Ovary (tissue), 10 donors: ENCODE measurements at places on chromosomes 5 and 9.

DNA sequence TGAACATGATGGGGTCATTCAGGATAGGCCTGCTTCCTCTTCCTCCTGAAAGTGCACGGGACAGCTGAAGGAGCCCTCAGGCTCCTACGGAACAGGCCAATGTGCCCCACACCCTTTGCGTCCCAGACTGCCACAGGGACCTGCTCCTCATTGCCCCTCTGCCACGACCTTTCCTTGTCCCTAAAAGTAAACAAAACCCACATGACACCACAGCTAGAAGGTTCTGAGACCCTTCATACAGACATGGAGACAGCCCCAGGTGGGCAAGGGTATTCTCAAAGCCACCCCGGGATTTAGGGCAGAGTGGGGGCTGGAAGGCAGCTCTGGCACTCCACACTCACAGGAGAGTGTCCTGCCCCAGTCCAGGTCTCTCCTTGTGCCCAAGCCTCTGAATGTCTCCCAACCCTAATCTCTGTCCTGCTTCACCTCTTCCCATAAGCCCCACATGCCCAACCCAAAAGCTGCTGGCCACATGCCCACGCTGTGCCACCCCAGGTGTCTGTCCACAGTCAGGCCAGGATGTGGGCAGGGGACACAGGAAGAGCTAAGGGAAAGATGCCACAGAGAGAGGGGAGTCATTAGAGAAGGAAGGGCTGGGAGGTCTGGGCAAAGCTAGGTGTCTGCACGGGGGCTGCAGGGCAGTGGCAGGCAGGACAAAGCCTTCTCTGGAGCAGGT is 800 bp downstream of the AMBP start:
- DNase-seq, result no peak

DNA sequence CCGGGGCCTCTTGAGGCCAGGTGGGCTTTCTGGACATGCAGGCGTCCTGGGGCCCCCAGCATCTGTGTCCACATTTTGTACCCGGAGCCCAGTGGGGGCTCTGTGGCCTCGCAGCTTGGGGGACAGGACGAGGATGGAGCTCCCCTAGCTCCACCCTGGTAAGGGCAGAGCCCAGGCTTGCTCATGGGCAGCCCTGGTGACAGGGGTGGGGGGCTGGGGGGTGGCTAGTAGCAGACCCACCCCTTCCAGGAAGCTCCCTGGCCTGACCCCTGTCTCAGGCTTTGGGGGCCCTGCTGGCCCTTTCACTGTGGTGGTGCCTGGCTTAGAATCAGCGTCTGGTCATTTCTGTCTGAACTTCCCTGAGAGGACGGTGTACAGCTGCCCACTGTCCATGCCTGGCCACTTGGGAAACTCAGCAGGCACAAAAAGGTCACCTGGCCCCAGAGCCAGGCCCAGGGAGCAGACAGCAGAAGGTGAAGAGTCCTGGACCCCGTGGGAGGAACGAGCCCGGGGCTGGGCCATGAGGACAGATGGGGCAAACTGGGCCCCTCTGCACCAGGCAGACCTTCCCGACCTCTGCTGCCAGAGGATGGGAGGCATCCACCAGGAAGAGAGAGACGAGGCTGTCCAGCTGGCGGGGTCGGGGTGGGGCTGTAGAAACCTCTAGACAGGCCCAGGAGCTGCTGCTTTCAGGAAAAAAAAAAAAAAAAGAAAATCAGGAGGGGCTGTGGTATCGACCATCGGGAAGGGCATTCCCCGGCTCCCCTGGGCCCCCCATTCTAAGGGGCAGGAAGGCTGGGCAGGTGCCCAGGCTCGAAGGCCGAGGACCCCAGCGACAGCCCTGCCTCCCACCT is 52.8 kb downstream of the EXD3 start:
- DNase-seq, result peak; percentile 22

DNA sequence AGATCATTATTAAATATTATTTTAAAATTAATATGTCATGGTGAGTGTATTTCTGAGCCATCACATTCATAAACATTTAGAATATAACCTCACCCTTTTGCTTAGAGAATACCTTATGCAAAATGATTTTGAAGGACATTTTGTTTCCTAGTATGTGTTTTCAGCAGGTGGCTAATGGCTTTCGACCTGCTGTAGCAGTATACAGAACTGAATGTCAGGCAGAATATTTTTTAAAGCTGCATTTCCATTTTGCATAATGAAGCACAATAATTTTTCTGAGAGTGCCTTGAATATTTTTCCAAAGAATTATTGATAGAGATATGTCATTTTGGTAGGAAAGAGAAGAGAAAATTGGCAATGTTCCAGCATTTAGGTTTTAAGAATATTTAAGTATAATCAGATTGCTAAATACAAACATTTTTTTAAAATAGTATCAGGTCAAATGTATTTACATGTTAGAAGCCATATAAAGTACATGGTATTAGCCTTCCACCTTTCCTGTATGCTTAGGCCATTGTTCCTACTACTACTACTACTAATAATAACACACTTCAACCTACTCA is 42.3 kb downstream of the PAM start:
- no peak for DNase-seq

DNA sequence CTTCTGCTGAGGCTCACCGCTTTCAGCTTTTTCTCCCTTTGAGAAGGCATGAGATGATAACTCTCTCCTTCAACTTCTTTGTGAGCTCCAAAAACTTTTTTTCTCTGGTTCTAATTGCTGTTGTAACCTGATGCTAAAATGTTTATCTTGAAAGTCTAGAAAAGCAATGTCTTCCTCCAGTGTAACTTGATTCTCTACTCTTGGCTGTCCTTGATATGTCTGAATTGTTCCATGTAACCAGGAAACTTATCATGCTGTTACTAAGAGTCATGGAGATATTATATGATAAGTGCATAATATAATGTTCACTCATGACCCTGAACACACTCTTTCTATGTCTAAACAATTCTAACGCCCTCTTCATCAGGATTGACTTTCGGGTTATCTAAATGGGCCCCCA is 128.0 kb upstream of the ABCA1 start:
- no peak for DNase-seq

DNA sequence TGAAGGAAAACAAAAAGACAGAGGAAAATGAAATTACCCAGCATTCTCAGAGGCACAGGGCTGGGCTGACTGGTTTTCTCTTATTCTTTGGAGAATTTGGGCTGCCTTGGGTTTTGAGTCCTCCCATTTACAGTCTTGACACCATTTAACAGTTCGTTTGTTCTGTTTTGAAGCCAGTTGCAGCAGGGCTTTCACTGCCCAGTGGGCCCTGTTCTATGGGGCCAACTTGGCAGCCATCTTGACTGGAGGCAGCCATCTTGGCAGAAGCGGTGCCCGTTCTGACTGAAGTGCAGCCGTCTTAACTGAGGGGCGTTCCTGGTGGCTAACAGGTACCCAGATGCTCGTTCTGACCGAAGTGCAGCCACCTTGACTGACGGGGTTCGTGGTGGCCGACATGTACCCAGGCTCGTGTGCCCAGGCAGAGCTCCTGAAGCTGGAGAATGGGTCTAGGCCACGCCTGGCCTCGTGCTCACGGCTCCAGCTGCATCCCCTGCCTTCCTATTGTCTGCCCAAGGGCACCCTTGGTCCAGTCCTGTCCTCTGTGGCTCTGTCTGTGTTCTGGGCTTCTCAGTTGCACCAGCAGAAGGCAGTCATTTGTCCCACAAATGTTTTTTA is 164.4 kb downstream of the GAPVD1 start:
- peak; percentile 61 for DNase-seq

DNA sequence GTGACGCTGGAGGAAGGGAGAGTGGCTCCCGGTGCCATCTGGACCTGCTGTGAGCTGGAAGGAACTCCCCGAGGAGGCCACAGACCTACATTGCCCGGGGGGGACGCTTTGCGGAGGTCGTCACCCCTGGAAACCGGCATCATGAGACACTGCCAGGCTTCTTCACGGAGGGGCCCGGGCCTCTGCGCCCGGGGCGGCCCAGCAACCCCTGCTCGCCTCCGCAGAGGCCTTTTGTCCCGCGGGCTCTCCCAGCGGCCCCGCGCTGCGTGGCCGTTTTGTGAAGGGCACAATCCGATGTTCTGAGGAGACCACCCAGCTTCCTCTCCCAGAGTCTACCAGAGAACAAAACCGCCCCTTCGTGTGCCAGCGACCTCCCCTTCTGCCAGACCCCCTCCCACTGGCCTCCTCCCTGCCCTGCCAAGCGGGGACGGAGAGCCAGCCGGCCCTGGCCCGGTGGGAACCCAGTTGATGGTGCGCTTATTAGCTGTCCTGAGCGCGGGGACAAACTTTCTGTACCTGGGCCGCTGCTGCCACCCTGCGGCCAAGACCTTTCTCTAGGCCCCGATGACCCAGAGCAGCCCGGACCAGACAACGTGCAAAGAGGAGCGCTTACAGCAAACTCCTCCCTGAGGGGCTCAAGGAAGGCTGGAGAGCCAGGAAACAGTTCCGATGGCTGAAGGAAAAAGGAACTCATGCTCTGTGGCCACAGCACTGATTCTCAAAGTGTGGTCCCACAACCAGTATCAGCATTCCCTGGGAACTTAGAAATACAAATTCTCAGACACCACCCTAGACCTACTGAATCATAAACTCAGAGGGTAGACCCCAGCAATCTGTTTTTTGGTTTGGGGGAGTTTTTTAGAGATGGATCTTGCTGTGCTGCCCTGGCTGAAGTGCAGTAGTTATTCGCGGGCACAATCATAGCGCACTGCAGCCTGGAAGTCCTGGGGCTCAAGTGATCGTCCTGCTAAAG is 86.7 kb downstream of the SLC1A3 start:
- DNase-seq, result peak; percentile 86

- no peak for DNase-seq
Measured at GRCh38 chr5:111755942-111756381, 1.0 kb downstream of the NREP start.

- no peak for DNase-seq
Measured at GRCh38 chr5:113329981-113330380, 104.8 kb downstream of the TSSK1B start.

DNA sequence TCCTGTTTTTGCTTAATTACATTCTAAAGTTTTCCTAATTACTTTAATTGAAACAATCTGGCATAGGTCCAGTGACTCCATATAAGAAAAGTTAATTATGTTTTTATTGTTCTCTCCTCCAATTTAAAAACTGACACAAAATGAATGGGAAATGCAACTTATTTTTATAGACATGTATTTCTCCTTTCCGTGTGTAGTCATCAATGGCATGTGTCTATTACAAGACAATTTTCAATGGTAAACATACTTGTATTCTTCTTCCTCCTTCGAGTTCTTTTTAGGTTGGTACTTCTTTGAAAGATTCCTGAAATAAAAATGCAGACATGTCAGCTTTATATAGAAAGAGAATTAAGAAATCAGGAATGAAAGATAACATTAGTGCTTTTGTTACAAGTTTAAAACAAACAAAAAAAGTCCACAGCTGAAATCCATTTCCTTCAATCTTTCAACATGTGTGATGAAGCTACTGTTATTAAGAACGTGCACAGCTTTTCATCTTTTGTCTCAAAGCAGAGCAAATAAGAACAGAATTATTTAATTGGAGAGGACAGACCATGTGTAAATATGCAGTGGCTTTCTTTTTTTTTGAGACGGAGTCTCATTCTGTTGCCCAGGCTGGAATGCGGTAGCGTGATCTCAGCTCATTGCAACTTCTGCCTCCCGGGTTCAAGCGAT is 63.8 kb downstream of the FNBP1 start:
- DNase-seq, result no peak

DNA sequence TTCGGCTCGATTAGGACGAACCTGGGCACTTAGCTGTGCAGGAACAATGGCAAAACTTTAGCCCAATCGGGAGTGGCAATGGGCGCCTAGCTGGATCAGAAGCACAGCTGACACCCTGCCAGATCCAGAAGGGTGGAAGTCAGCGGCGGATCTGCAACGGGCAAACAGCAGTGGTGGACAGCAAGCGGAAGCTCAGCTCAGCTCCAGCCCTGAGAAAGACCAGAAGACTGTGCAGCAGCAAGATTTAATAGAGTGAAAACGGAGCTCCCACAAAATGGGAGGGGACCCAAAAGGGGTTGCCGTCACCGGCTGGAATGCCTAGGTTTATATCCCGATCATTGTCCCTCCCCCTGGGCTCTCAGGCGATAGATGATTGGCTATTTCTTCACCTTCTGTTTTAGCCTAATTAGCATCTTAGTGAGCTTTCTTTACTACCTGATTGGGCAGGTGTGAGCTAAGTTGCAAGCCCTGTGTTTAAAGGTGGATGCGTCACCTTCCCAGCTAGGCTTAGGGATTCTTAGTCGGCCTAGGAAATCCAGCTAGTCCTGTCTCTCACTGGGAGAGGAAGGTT is 1237.9 kb downstream of the CDH12 start:
- no peak for DNase-seq

DNA sequence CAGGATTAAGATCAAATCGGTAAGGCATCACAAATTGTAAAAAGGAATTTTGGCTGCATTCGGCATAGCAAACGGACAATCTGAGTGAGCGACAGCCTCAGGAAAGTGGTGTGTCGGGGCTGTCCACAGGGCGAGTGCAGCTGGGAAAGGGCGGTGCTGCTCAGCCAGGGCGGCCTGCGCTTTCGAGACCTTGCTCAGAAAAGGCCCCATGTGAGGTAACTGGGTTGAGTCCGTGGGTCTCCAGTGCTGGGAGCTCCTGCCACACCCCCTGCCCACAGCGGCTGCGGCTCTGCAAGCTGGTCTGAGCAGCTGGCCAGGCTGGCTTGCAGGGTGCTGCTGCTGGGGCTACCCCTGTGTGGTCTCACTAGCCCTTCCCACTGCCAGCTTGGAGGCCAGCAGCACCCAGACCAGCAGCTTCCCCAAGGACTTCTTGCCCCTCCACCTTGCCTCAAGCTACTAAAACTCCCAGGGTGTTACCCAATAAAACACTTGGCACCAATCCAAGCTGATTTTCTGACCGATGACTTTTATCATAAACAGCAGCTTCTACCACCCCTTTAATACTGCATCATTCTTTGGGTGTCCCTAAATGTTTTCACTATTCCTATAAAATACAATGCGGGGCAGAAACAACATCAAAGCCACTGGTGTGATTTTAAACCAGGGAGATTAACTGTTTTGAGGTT is 6.2 kb downstream of the SURF2 start:
- no peak for DNase-seq

- DNase-seq, result no peak
Measured at GRCh38 chr5:171990713-171991015, 15.8 kb downstream of the FBXW11 start.

DNA sequence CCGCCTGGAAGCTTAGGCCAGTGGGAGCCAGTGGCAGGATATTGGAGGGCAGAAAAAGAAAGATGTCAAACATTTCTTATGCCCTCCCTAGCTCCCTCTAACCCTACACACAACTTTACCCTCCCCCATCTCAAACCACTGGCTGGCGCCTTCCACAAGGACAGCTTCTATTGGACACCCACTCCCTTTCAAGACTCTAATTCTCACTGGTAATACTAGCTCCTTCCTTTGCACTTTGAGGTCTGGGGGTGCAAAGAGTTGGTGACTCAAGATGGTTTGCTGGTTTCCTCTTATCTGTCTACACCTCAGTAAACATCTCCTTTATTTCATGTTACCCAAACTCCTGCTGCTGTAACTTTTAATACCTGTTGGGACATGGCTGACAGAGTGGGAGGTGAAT is 11.6 kb upstream of the ITGA1 start:
- DNase-seq, result no peak

GRCh38 chr5:54996466-54996865 is 11.1 kb upstream of the ESM1 start:
- DNase-seq, result no peak

- no peak for DNase-seq
Measured at GRCh38 chr5:154475591-154476353, 2.3 kb downstream of the HAND1 start.
